ENCODE measurements at places on chromosomes 4 and X.

DNA sequence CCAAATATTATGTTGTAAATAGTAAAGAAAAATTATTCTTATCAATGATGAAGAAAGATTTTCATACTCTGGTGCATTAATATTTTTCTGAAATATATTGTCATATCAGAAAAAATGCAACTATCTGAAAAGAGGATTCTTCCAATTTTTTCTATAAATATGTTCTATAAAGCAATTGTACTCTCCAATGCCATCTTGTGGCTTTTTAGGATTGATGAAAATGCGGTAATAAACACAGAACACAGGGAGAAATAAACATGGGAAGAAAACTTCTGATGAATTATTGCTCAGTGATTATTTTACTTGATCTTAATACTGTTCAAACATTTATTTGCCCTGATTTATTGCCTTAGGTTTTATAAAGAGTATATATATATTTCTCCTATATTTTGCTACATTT lies 215.4 kb downstream of the IL1RAPL1 start:
- no peak for DNase-seq

- no peak for DNase-seq
Observed at GRCh38 chr4:85756938-85757337, 282.0 kb downstream of the ARHGAP24 start.

- no peak for DNase-seq
Observed at GRCh38 chrX:1582686-1583437, 8.5 kb upstream of the AKAP17A start.

DNA sequence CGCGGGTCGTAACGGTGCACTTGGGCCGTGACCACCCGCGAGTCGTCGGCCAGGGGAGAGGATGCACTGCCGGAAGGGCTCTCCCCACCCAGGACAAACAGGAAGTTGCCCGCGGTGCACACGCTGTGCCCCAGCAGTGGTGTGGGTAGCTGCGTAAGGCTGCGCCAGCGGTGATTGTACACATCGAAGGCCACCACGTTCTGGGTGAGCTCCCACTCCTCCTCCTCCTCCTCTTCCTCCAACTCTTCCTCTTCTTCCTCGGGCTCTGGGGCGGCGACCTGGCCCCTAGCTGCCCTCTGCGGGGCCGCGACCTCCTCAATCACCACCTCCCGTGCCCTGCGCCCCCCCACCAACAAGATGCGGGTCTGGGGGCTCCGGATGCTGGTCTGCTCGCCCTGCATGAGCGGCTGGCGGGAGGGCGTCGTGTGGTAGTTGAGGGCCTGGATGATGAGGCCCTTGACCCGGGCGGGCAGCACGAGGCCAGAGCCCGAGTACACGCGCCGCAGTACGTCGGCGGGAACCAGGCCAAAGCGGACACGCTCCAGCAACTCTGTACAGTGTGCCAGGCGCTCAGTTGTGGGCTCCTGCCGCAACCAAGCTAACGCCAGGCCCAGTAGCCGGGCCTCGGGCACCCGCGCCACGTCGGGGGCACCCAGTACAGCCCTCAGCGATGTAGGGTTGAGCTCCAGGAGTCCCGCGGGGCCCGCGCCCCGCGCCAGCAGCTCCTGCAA lies 1.4 kb downstream of the KLHL34 start:
- no peak for DNase-seq

GRCh38 chr4:113407409-113407808 lies 354.1 kb downstream of the CAMK2D start:
- no peak for DNase-seq

DNA sequence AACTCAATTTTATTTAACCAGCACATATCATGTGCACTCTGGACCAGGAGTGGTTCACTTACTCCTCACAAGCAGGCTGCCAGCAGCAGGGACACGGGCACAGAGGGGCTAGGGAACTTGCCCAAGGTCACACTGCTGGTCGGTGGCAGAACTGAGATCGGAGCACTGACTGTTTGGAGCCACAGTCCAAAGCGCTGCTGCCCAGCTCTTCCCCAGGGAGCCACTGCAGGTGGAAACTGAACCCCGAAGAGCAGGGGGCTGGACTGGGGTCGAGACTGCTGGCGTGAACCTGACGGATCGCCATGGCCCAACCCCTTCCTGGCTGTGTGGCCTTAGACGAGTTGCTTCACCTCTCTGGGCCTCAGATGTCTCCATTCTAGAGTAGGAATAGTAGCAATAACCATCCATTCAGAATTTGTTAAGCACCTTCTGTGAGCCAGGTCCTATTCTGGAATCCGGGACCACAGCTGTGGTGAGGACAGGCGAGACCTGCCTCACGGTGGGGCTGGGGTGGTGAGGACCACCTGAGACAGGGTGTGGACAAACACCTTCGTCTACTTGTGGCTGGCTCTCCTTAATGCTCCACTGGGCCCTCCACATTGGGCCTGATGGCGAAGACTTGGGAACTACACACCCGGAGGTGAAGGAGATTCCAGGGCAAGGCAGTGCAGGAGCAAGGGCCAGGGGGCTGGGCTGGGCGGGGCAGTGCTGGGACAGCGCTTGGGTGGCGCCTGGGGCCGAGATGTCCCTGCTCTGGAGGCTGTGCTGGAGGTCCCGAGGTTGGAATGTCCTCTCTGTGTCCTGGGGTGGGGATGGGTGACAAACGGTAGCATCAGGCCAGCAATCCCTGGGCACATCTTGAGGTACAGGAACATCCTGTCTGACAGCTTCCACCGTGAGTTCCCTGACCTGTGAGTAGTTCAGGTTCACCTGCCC lies 32.0 kb upstream of the KIAA0232 start:
- DNase-seq = no peak

DNA sequence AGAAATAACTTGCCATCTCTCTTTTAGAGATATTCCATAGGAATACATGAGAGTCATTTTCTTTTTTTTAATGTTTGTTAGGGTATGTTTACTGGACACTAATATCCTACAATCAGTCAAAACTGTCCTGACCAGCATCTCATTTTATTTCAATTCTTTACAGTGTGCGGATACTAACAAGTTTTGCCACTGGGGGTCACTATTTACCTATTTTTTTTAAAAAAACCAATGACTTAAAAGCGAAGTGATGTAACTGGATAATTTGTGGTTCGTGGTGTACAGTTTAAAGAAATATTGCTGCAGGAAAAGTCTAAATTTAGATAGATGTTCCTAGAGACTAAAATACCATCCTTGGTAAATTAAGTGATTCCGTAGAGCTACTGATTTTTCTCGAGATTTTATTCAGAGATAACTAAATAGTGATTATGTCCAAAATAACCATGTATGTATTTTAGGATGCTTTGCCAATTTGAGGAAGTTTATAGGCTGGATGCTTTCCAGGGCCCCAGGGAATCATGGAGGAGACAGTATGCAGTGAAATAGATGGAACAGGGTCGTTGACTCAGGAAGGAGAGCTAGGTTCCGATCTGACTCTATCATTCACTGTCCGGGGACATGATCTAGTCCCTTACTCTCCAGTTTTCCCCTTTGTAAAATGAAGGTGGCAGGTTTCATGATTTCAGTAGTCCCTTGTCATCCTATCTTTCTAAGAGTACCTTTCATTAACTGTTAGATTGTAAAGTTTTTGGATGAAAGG lies 34.0 kb upstream of the GNPDA2 start:
- peak; percentile 41 for DNase-seq
